Upper lobe of left lung (tissue), 6 donors: ENCODE measurements at places on chromosomes 12 and 14.

GRCh38 chr12:72077111-72077820 lies 138.6 kb downstream of the TPH2 start:
- DNase-seq, result no peak

GRCh38 chr14:105894125-105894977 lies 368.0 kb downstream of the TMEM121 start:
- peak; percentile 11 for DNase-seq

- no peak for DNase-seq
These were observed 541.6 kb downstream of the TMEM121 start for GRCh38 chr14:106067935-106068334.

DNA sequence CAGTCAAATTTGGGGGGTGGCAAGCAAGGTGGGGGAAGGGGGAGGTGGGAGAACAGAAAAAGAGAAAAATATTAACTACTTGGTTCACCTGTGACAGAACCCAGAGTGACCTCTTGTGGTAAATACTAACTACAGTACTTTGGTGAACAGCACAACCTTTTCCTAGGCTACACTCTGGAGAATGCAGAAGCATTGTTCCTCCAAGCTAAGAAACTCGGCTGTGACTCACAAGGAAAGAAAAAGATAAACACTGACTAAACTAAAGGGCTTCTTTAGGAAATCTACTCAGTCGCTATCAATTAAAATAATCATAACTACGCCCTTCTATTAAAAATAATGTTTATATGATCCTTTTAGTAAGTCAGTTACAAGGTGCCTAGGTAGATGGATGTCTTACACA lies 5.4 kb downstream of the KCNH5 start:
- no peak for DNase-seq

- DNase-seq, result no peak
These were observed 184.7 kb downstream of the PRKCH start for GRCh38 chr14:61505815-61506809.

DNA sequence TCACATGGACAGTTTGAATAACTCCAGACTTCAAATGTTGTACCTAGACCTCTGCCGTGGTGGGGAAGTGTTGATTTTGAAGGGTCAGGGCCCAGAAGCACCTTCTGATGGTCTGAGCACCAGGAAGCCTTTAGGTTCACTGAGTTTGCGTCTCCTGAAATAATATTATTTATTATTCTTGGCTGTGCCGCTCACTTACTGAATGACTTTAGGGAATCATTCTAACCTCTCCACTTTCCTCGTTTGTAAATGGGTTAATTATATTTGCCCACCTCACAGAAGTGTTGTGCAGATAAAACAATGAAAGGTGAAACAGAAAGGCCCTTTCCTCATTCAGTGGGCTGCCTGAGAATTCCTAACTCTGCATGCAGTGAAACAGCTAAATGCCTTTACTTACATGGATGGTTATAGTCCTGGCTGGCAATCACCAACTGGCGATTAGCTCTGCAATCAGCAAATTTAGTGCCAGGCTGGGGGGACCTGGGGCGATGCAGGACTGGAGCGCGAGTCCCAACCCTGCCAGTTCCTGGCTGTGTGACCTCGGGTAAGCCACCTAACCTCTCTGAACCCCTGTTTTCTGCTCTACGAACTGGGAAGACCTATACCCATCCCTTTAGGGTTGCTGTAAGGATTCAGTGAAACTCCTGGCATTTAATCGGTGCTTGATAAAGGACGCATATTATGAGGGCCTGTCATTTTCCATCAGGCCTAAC lies 57.5 kb downstream of the MAP1LC3B2 start:
- no peak for DNase-seq

DNA sequence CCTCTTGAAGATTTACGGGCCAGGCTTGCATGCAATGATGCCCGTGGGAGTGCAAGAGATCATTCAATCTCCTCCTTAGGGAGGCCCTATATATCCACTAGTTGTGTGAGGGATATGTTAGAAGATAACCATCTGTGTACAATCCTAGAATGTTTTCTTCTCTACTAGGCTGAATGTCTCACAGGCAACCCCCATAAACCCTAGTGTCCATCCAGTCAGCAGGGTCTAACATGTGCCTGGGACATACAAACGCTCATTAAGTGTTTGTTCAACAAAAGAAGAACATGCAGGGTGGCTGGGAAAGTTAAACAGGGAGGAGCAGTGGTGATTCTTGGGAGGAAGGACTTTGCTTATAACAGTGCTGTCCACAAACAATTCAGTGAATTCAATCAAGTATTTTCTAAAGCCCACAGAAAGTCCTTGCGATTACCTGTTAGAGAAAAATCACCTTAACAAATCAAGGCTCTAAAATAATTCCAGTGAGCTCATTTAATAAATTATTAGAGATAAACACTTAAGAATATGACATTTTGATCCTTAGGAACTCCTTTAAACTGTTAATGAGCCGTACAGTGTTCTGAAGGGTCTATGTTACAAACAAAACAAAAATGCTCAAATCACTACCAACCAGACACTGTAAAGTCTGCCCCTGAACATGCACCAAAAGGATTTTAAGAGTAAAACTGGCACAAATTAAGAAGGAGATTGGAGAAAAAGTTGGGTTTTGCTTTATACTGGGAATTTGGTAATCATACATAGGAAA lies 96.6 kb upstream of the FERMT2 start:
- DNase-seq, result no peak

DNA sequence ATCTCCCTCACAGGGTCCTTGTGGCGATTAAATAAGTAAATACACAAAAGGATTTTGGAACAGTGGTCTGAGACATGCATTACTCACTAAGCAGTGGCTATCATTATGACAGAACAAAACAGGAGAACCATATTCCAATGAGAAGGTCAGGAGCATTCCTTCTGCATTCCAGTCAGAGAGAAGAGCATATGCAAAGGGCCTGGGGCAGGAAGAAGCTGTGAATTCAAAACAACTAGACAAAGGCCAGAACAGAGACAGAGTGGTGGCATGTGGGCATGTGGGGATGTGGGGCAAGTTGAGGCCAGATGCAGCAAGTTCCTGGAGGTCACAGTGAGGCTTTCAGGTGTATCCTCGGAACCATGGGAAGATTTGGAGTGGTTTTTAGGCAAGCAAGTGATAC lies 70.1 kb upstream of the VRK1 start:
- DNase-seq, result no peak
